ENCODE measurements at places on chromosomes 5 and 9. TPM values are rescaled to one million over a fixed set of nuclear protein-coding genes. Genes with fewer than 3 reads are reported as not detected.
A peak's percentile ranks its signal among the peaks of the same experiment; 100 is the strongest.

- peaks cover 12% of the 10 kb centered on the region for H3K27me3 ChIP-seq
- H3K36me3 ChIP-seq: no peaks in the 10 kb centered on the region
- H3K4me1 ChIP-seq: peaks cover 32% of the 10 kb centered on the region
- no peak overlapping the region for H3K4me3 ChIP-seq
Measured at GRCh38 chr9:136606687-136607333, 55.9 kb upstream of the EGFL7 start.

The SPATA24 gene
- 9.1 TPM for polyA plus RNA-seq

DNA sequence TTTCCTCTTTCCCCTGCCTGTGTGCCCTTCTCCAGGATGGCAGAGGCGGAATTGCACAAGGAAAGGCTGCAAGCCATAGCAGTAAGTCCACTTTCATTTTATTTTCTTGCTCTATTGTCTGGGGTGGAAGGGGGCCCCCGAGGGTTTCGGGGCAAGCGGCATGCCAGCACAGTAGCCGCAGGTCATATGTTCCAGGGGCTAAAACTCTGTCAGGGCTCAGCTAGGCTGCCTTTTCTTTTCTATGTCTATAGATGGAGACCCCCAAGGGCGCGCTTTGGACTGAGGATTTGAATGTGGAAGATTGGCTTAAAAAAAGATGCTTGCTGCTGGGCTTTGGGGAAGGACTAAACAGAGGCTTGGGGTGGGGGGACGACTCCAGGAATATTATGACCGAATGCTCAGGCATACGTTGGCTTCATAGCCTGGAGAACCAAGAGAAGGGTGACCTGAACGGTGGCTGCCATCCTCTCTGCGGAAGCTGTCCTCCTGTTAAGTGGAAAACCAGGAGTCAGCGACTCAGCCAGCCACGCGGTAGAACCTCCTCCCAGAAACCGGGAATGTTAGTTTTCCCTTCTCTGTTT, 545 bp downstream of the PALM2AKAP2 start:
- peaks cover 9% of the 10 kb centered on the region for H3K4me1 ChIP-seq
- H3K36me3 ChIP-seq: no peaks in the 10 kb centered on the region
- peak overlapping the region; percentile 49 for H3K4me3 ChIP-seq
- no peak for DNase-seq

DNA sequence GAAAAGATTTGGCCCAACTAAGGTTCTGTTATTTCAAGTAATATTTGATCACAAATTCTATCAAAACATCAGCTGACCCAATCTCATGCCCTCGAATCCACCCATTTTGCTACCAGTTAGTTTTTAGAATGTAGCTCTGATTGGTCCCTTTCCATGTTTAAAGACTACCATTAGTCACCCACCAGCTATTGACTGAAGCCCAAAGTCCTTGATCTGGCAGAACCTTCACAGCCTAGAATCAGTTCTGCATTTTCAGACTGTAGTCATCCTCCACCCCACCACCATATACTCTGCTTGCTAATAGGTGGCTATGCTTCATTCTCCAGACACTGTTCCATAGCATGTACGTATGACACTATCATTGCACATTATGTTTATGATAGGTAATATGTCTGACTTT, 182.2 kb upstream of the TARS1 start:
- DNase-seq: no peak
- H3K27ac ChIP-seq: no peak overlapping the region
- H3K27me3 ChIP-seq: no peaks in the 10 kb centered on the region
- no peaks in the 10 kb centered on the region for H3K36me3 ChIP-seq

GRCh38 chr9:4292781-4293180, 7.1 kb downstream of the GLIS3 start:
- H3K4me3 ChIP-seq: no peak overlapping the region
- peaks cover 29% of the 10 kb centered on the region for H3K4me1 ChIP-seq
- H3K27me3 ChIP-seq: peaks cover 13% of the 10 kb centered on the region
- DNase-seq: no peak
- H3K27ac ChIP-seq: no peak overlapping the region

- H3K27me3 ChIP-seq: no peaks in the 10 kb centered on the region
- no peak for DNase-seq
- H3K4me3 ChIP-seq: no peak overlapping the region
- no peak overlapping the region for H3K27ac ChIP-seq
- H3K4me1 ChIP-seq: no peaks in the 10 kb centered on the region
Measured at GRCh38 chr9:69874301-69875060, 53.9 kb downstream of the CFAP95 start.

The LURAP1L gene
- polyA plus RNA-seq: 83.9 TPM

The TMEM161B gene
- polyA plus RNA-seq: 37.1 TPM

GRCh38 chr9:100020121-100020795, 78.5 kb downstream of the ERP44 start:
- H3K27ac ChIP-seq: no peak overlapping the region
- no peaks in the 10 kb centered on the region for H3K4me1 ChIP-seq
- H3K36me3 ChIP-seq: peaks cover 45% of the 10 kb centered on the region
- no peaks in the 10 kb centered on the region for H3K27me3 ChIP-seq
- DNase-seq: no peak

GRCh38 chr9:124468061-124468740, 17.9 kb downstream of the ADGRD2 start:
- DNase-seq: no peak
- peaks cover 28% of the 10 kb centered on the region for H3K27me3 ChIP-seq
- H3K4me3 ChIP-seq: no peak overlapping the region
- no peaks in the 10 kb centered on the region for H3K4me1 ChIP-seq
- no peaks in the 10 kb centered on the region for H3K36me3 ChIP-seq

The TMEM8B gene
- 27.1 TPM for polyA plus RNA-seq
